ENCODE measurements at places on chromosomes 7 and 10.

GRCh38 chr7:29906200-29907022 is 83.2 kb downstream of the SCRN1 start:
- no peak for DNase-seq

GRCh38 chr10:60908896-60909295 is 35.1 kb downstream of the RHOBTB1 start:
- DNase-seq: no peak

DNA sequence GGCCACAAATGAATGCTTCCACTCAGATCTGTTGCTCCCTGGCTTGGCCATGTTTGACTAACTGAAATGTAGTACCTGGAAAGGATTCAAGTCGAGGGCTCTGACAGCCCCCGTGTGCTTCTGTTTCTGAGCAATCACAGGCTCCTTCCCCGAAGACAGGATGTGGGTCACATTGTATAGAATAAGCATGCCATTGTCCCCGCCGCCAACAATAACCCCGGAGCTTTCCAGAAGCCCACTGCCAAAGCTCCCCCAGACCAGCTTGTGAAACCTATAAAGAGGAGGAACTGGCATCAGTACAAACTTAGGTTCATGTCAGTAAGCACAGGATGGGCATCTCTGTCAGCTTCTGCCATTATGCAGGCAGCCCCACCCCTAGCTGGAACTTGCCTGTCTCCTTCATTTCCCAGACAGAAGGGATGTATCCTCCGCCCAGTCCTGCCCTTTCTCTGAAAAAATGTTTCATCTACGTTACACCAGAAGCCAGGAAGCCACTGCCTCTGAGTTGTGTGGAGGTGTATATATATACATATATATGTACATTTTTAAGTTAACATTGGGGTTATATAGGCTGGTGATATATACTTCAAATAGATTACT is 10.3 kb downstream of the SEC31B start:
- DNase-seq: peak; percentile 10

GRCh38 chr10:11560076-11560709 is 51.3 kb downstream of the USP6NL start:
- no peak for DNase-seq

GRCh38 chr7:147060070-147060469 is 943.5 kb downstream of the CNTNAP2 start:
- DNase-seq: no peak

DNA sequence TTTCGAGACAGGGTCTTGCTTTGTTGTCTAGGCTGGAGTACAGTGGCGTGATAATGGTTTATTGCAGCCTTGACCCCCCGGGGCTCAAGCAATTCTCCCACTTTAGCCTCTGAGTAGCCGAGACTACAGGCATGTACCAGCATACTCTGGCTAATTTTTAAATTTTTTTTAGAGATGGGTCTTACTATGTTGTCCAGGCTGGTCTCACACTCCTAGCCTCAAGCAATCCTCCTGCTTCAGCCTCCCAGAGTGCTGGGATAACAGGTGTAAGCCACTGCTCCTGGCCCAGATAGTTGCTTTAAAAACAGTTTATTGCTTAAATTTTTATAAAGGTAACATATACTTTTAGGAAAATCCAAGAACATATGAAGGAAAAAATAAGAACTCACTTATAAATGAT is 26.3 kb downstream of the NEURL1 start:
- DNase-seq: no peak

DNA sequence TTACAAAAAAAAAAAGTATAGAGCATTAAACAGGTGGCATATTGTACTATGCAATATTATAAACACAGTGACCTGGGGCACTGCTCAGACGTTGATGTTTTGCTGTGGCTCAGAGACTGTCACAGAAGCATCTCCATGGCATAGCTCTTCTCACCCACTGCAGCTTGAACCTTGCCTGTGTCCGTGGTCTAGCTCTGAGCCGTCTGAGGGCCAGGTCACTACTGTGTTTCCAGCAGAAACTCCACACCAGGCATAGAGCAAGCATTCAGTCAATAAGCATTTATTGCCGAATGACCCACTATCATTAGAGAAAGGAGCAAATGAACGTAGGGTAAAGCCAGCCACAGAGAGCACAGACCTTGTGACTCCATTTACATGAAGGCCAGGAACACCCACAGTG is 443.2 kb upstream of the FOXK1 start:
- DNase-seq: no peak

GRCh38 chr7:81007051-81007450 is 88.2 kb upstream of the SEMA3C start:
- no peak for DNase-seq

- DNase-seq: no peak
Observed at GRCh38 chr7:8060241-8060640, 91.6 kb downstream of the GLCCI1 start.

GRCh38 chr7:100364480-100364879 is 6.6 kb downstream of the PILRB start:
- DNase-seq: no peak

DNA sequence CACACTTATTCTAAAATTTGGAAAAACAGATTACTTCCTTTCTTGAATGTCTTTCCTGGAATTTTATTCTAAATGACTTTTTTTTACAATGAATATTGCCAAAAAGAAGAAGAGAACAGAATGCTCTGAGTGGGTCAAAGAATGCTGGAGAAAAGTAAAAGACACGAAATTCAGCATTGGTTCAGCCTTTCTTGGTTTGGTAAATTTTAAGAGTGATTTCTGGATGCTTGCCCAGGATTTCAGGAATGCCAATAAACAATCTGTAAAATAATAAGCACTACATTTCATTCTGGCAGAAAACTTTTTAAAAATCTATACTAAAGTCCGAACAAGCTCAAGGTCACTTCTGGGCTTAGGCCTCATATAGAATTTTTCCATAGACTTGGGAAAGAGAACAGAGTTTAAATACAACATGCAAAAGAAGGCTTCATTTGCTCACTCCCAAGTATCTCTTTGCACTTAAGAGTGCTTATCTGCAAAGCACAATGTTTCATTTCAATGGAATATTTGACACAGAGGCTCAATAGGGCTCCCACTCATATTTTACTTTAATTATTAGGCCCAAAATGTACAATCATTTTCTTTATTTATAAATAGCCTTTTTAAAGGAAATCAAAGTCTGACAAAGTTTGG is 359.5 kb upstream of the ANKRD30A start:
- no peak for DNase-seq

DNA sequence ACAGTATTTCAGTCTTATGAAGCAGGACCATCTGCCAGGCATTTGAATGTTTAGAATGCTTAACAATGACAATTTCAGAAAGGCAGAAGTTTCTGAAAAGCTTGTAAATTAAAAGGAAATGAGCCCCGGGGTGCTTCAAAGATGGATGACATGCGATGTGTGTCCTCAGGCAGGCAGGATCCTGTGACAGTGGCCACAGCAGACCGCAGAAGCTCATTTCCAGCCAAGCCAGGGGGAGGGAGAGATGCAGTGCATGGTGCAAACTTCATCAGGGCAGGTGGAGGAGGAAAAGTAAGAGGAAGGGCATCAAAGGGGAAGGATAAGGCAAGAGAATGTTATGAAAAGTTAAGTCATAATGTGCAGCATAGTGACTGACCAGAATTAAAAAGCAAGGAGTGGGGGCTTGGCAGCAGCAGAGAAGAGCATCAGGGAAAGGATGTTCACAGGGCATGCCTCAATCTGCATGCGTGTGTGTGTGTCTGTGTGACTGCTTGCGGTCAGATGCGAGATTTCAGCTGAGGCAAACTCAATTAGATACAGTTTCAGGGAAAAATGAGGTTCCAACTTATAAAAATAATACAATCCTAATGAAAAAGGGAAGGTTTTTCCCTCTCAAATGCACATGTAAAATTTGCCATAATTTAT is 173.7 kb downstream of the COBL start:
- DNase-seq: no peak

- no peak for DNase-seq
Observed at GRCh38 chr7:83562960-83563359, 86.0 kb downstream of the SEMA3E start.

DNA sequence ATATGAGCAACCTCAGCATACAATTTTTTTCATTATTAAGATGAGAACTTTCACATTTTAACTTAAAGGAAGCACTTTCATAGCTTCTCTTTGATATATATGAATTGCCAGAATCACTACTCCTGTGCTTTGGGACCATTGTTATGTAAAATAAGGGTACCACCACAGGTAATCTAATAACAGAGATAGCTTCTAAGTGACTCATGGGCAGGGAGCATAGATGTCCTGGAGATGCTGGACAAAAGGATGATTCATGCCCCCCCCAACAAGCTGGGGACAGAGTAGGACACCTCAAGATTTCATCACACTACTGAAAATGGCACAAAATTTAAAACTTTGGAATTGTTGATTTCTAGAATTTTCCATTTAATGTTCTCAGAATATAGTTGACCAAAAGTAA is 641.1 kb downstream of the PCDH15 start:
- no peak for DNase-seq

DNA sequence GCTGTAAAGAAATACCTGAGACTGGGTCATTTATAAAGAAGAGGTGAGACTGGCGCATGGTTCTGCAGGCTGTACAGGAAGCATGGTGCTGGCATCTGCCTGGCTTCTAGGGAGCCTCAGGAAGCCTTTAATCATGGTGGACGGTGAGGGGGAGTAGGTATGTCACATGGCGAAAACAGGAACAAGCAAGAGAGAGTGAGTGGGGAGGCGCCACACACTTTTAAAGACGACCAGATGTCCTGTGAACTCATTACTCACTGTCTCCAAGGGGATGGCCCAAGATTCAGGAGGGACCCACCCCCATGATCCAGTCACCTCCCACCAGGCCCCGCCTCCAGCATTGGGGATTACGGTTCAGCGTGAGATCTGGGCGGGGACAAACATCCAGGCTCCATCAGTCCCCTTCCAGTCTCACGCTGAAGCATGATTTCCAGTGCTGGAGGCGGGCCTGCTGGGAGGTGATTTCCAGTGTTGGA is 3.2 kb downstream of the ZNF316 start:
- no peak for DNase-seq

DNA sequence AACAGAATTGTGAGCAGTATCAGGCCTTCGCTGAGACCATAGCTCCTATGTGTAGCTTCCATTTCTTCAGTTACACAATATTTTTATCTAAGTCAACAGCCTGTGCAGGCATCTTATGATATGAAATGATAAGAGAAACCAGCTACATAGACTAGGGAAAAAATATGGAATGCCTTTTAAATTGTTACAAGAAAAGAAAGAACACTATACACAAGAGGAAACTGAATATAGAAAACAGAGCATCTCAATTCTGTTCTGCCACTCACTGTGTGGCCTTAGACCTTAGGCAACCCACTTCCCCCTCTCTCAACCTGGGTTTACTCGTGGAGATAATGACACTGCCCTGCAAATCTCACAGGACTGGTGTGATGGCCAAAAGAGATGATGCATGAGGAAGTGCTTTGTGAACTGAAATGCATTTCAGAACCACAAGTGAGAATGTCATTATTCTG is 132.9 kb downstream of the LRRN3 start:
- no peak for DNase-seq

DNA sequence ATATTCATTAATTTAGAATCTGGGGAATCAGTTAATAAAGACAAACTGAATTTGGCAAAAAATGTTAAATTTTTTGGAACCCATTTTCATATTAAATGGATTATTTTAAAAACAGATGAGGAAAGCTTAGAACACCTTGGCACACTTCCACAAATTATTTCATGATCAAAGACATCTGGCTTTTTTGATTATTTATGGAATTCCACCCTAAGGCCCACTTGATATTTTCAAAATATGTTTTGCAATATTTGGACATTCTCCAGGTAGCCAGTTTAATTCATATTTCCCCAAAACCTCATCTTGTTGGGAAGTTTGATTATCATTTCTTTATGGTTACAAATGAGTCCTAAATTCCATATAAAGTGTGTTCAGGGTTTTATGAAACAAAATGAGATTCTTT is 129.9 kb downstream of the DOCK4 start:
- DNase-seq: no peak

DNA sequence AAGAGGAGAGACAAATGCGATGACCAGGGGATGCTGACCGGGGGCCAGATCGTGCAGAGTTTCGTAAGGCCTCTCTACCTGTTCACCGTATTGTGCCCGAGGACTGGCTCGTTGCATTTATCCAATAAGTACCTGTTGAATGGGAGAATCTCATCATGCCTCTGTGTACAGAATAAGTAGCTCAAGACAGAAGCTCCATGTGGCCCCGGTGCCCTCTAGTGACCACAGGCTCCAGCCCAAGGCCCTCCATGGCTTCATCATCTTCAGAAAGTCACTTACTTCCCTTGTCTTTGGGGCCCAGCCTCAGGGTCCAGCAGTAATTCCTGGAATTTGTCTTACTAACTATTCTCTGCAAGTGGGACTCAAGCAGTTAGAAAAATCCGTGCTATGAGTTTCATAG is 151.0 kb downstream of the CHN2 start:
- DNase-seq: peak; percentile 15

GRCh38 chr10:67698164-67698563 is 2.2 kb upstream of the CTNNA3 start:
- no peak for DNase-seq

GRCh38 chr7:28806841-28807240 is 151.3 kb downstream of the TRIL start:
- no peak for DNase-seq

DNA sequence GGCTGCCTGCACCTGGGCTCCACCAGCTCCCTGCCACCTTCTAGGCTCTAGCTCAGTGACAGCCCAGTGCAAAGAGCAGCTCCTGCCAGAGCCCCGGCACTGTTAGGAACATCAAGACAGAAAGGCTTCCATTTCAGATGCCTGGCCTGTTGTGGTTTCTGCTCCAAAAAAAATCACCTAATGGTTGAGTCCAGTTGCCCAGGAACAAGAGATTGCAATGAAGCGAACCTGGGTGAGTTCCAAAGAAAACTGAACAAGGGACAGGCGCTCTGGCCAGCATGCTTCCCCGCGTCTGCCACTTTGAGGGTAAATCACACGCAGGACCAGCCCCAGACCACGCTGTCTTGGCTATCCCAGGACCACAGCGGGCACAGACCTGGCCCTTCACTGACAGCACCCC is 47.0 kb upstream of the RASGEF1A start:
- no peak for DNase-seq

DNA sequence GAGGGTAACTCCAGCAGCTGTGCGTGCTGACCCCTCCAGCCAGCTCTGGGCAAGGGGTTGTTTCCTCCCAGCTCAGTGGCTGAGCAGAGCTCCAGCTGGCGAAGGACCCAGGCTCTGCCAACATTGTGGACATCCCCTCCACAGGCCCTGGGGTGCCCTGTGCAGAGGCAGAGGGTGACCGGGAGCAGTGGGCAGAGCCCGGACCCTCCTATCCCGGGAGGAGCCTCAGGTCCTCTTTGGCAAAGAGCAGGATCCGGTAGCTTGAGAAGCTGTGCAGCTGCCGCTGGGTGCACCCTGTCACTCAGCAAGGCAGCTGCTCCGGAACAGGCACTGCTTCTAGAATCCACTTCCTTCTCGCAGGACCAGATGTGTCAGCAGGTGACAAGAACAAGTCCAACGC is 175.9 kb downstream of the EBF3 start:
- no peak for DNase-seq

- no peak for DNase-seq
Observed at GRCh38 chr10:24513155-24513554, 210.5 kb downstream of the ARHGAP21 start.

GRCh38 chr7:78443811-78444210 is 645.2 kb downstream of the PHTF2 start:
- DNase-seq: no peak
